Breast epithelium (tissue), 4 donors: ENCODE measurements at places on chromosomes 3 and 15. TPM values are rescaled to one million over a fixed set of nuclear protein-coding genes. Genes with fewer than 3 reads are reported as not detected.

The SMCO1 gene
- not detected for total RNA-seq

GRCh38 chr3:33388374-33389100, 51.7 kb downstream of the UBP1 start:
- DNase-seq = no peak

- DNase-seq = no peak
Observed at GRCh38 chr3:63571682-63572081, 80.8 kb upstream of the SNTN start.

GRCh38 chr3:141414800-141415462, 46.6 kb downstream of the ZBTB38 start:
- no peak for DNase-seq

DNA sequence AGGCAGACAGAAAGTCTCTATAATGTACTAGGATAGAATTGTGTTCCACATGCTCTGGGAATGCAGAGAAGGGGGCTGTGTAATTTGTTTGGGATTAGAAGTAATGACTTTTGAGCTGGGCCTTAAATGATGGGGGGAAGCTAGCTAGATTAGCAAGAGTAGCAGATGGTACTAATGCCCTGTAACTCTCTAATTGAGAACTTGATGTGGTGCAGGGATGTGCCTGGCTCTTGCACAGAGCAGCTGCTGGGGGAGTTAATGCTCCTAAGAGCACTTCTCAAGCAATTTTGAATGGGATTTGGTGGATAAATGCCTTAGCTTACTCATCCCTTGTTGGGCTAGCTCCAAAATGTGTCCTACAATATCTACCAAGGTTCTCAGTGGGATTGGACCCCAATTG, 12.4 kb upstream of the SYN2 start:
- no peak for DNase-seq

- DNase-seq = no peak
Observed at GRCh38 chr3:169173231-169173630, 490.3 kb downstream of the MECOM start.

DNA sequence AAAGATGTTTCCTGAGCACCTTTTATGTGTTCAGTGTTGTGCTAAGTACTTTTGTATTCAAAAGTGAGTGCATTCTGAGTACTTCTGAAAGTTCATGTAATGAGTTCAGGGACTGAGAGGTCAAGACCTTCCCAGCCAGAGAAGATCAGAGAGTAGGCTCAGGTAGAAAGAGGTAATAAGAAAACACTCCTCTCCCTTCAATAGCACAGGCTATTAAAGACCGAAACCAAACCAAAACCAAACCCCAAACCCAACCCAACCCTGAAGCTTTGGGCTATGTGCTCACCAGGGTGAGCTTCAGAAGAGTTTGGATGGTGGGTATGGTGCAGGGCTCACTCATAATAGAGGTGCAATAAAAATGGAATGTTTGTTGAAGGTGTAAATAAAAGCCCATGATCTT, 76.7 kb upstream of the FAM3D start:
- no peak for DNase-seq
